ENCODE measurements at places on chromosomes 5 and 9. TPM values are rescaled to one million over a fixed set of nuclear protein-coding genes. Genes with fewer than 3 reads are reported as not detected.

FOCAD gene
- total RNA-seq, result 28.6 TPM

SMIM27 gene
- total RNA-seq, result 11.7 TPM

ZNG1C gene
- 30.4 TPM for total RNA-seq

LPAR1 gene
- not detected for total RNA-seq

MARCHF3 gene
- total RNA-seq, result 6.5 TPM

SCGB3A2 gene
- total RNA-seq, result not detected

PCDHGA10 gene
- total RNA-seq, result 0.27 TPM

PAM gene
- 35.4 TPM for total RNA-seq

TMC1 gene
- 0.27 TPM for total RNA-seq

STXBP1 gene
- 16.8 TPM for total RNA-seq

STKLD1 gene
- total RNA-seq, result 1.3 TPM

PARP8 gene
- total RNA-seq, result 91.4 TPM
